ENCODE measurements at places on chromosomes 11 and 22.

DNA sequence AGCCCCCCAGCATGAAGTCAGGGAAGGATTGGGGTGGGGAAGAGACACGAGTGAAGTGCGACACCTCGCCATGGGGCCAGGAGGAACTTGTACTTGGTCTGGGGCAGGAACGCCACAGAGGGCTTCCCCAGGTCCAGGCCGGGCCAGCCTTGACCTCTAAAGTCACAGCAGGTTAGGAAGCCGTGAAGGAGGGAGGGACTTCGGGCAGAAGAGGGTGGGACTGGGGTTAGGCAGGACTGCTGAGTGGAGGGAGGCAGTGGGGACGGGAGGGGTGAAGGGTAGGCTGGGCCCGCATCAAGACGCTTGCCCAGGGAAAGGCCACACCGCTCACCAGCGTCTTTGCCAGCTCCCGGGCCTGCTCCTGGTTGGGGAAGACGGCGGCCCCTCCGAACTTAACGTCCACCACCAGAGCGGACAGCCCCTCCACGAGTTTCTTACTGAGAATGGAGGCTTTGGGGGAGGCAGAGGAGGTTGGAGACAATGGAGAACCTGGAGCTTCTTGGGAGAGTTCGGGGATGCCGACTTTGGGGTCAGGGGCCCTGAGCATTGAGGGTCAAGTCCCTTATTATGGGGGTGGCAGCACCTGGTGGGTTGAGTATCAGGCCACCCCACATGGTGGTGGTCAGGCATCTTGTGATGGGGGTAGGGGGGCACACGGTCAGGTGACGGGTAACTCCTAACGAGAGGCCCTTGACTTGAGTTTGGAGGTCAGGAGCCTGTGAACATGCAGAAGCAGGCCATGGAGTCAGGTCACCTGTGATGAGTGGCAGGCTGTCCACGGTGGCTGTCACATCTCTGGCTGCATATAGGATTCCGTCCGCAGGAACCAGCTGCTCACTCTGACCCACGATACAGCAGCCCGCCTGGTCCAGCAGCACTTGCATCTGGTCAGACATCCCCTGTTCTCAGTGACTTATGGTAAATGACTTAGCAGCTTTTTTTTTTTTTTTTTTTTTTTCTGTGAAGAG lies 1.7 kb upstream of the SCO2 start:
- DNase-seq: no peak

GRCh38 chr11:71554996-71555395 lies 6.8 kb downstream of the KRTAP5-9 start:
- DNase-seq: no peak

DNA sequence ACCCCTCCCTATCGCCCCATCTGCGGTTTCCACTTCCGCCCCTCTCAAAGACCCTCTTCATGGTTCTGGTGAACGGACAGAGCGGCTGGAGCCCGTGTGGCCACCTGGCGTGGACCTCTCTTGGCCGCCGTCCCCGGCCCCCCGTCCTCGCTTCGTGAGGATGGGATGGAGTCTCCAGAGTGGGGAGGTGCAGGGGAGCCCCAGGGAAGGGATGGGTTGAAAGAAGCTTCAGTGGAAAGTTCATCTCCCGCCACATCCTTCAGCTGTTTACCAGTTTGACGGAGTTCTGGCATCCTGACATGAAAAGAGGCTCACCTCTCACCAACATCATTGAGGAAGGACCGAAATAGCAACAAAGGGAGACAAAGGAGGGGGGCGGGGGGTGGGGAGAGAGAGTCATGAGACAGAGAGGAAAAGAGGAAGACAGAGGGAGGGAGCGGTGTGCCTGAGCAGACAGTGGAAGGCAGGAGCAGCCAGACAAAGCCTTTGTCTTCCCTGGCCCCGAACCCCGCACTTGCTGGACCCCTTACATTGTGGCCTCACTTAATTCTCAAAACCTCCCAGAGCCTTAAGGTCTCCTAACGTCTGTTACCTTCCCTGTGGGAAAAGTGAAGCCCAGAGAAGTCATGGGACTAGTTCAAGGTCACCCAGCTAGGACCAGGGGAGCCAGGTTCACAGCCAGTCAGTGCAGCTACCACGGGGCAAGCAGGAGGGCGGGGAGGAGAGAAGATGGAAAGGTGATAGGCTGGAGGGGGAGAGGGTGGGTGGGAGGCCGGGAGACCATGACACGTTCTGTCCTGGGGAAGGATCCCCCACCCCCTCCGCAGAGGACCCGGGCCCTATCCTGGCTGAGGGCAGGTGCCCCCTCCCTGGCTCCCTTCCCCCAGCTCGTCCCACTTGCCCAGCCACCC lies 54.9 kb downstream of the CD6 start:
- no peak for DNase-seq

- DNase-seq: no peak
Measured at GRCh38 chr11:61828379-61828628, 204 bp downstream of the FADS2 start.

DNA sequence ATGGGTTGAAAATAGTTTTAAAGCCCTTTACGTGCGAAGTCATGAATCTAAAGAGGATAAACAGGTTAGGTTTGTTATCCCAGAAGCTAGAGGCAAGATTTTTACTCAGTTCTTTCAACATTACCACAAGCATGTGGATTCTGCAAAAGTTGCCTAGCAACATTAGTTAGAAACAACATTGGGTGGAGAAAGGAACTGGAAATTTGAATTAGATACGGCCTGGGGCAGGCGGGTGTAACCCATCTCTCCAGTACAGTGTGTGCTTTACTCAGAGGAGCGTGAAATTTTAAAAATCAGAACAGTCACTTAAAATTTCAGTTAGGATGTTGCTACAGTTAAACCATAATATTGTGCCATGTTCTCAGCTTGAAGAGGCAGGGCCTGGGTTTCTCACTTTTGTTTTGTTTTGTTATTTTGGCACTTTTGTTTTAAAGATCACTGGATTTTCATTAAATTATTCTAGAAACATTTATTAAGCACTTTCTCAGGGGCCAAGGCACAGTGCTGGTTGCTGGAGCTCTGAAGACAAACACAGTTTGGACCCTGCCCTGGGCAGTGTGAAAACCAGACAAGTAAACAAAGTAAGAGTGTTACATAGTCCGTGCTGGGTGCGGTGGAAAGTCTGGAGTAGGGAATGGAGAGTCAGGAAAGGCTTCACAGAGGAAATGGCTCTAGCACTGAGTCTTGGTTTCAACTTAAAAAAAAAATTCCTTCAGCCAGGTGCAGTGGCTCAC lies 4.4 kb upstream of the WEE1 start:
- peak; percentile 61 for DNase-seq

DNA sequence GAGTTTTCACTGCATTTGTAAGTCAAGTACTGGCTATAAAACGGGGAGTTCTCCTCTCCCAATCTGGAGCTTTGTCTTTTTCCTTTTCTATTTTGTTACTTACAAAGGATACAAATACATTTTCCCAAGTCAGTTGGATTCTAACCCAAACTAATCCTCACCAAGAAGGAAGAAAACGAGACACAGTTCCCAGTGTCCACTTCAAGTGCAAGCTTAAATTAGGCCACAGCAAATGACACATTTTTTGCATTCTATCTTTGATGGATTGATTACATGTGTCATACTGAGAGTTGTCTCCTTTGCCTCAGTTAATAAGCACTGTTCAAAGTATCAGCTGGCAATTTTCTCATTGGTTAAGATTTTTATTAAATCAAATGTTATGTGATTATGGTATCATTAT lies 296.7 kb upstream of the ANO5 start:
- DNase-seq: no peak

- DNase-seq: no peak
Measured at GRCh38 chr11:122157653-122158161, 41.7 kb upstream of the BLID start.

DNA sequence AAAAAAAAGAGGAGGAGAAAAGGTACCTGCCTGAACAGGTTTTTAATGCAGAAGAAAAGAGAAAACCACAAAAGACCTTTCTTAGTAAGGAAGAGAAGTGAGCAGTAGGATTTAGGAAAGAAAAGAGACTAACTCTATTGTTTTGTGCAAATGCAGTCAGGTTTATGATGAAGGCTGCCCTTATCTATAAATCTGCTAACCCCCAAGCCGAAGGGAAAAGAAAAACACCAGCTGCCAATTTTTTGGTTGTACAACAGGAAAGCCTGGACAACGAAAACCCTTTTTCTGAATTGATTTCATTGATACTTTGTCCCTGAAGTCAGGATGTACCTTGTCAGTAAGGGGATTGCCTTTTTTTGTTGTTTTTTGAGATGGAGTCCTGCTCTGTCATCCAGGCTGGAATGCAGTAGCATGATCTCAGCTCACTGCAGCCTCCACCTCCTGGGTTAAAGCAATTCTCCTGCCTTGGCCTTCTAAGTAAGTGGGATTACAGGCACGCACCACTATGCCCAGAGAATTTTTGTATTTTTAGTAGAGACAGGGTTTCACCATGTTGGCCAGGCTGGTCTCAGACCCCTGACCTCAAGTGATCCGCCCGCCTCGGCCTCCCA lies 21.2 kb downstream of the POLD4 start:
- DNase-seq: no peak

Data from AG20443 (cell line).